ENCODE measurements at places on chromosomes 7 and 10.

DNA sequence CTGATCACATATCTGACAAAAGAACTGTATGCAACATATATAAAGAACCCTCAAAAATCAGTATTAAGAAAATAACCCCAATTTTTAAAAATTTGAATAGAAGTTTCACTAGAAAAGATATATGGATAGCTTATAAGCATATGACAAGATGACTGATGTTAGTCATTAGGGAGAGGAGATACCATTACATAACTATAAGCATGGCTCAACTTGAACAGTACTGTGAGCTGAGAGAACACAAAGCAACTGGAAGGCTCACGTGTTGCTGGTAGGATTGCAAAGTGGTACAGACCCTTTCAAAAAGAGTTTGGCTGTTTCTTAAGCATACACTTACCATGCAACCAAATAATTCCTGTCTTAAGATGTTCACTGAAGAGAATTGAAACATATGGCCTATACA lies 14.7 kb downstream of the CCDC71L start:
- no peak for DNase-seq

- DNase-seq: no peak
Measured at GRCh38 chr7:30726296-30727006, 25.5 kb upstream of the INMT start.

DNA sequence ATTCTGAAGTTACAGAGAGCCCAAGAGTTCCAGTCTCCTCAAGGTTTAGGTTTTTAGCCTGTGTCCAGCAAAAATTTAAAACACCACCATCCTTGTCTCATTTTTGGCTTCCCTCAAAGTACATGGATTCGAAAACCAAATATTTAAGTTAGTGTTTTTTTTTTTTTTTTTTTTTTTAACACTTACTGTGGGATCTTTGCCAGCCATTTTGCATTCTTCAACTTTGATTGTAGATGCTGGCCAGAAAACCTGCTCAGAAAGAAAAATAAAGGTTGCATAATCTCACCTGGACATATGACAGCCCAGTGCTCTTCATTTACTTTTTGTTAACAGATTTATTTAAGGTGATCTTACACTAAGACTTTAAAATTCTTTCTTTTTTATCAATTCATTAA lies 91.6 kb downstream of the SEMA3C start:
- DNase-seq: no peak

- no peak for DNase-seq
Measured at GRCh38 chr10:36457751-36458150, 667.6 kb upstream of the ANKRD30A start.

GRCh38 chr7:137165241-137165640 lies 178.3 kb downstream of the PTN start:
- DNase-seq: no peak

DNA sequence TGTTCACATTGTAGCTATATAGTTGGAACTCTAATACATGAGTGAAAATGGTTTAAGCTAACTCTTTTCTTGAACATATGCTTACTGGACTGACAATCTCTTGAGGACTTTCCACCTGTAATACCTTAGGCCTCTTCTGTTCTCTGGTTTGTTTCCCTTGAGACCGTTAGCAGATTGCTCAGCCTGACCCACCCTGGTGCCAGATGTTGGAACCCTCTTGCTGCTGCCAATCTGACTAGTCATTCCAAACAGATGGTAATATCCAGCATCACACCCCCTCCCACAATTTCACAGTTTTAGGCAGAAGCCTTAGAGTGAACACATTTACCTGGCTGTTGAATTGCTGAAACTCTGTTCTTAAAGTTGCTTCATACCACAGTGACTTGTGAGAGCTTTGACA lies 18.7 kb downstream of the CALD1 start:
- no peak for DNase-seq

GRCh38 chr10:78177491-78178185 lies 144.0 kb downstream of the RPS24 start:
- DNase-seq: no peak
